ENCODE measurements at places on chromosomes 1 and 21. TPM values are rescaled to one million over a fixed set of nuclear protein-coding genes. Genes with fewer than 3 reads are reported as not detected.

Gene TRIM58
- total RNA-seq, result not detected

DNA sequence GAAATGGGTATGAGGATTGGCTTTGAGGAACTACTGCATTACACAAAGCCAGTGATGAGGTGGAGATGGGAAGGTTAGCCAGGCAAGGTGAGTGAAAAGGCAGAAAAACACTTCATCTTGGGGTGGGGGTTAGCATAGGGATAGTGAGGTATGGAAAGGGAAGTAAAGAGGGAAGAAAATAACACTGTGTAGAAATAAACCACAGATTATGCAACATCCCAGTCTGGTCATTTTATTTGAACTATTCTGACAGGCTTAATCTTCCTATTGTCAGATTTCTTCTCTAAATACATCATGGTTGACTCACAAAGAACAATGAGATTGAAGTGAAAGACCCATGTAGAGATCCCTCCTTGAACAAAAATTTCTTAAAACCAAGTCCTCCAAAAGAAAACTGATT is 640.2 kb downstream of the PTPRC start:
- DNase-seq, result no peak

DNA sequence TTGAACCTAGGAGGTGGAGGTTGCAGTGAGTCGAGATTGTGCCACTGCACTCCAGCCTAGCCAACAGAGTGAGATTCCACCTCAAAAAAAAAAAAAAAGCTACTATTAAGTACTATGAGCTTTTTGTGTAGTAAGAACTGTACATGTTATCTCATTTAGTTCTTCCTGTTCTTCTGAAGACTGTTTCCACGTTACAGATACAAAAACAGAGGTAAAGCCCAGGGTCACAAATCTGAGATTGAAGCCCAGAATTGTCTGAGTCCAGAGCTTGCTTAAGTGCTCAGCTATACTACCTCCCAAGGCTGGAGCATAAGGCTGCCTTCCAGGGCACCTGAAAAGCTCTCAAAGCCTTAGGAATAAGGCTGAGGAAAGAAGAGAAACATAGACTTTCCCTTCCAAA is 2.9 kb downstream of the FABP3 start:
- no peak for DNase-seq

- peak; percentile 35 for DNase-seq
Observed at GRCh38 chr1:55504306-55504731, 289.2 kb upstream of the USP24 start.

DNA sequence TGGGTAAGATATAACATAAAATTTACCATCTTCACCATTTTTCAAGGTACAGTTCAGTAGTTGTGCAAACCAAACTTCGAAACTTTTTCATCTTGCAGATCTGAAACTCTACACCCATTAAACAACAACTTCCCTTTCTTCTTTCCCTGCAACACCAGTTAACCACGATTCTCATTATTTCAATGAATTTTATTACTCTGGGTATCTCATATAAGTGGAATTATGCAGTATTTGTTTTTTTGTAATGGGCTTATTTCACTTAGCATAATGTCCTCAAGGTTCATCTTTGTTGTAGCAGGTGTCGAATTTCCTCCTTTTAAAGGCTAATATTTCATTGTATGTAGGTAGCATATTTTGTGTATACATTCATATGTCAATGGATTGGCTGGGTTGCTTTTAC is 146.1 kb downstream of the SPATA46 start:
- DNase-seq, result no peak

DNA sequence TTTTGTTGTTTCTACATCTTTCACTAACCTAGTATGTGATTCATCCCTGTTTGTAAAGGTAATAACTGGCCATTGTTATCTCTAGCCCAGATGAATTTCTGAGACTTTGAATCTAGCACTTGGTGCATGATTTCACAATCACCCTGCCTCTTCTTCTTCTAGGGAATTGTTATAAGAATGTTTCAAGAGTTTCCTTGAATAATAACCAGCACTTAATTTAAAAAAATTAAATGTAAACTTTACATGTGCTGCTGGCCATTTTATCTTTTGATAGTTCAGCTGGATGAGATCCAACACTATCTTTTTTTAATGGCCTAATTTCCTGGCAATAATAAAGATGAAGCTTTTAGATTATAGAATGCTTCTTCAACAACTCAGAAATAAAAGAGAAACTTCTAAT is 31.8 kb downstream of the UBE2U start:
- DNase-seq, result no peak

- DNase-seq, result no peak
Observed at GRCh38 chr1:31588751-31589515, 12.6 kb downstream of the TINAGL1 start.

Measured in G401 (cell line).